ENCODE measurements at places on chromosomes 6 and 20.

DNA sequence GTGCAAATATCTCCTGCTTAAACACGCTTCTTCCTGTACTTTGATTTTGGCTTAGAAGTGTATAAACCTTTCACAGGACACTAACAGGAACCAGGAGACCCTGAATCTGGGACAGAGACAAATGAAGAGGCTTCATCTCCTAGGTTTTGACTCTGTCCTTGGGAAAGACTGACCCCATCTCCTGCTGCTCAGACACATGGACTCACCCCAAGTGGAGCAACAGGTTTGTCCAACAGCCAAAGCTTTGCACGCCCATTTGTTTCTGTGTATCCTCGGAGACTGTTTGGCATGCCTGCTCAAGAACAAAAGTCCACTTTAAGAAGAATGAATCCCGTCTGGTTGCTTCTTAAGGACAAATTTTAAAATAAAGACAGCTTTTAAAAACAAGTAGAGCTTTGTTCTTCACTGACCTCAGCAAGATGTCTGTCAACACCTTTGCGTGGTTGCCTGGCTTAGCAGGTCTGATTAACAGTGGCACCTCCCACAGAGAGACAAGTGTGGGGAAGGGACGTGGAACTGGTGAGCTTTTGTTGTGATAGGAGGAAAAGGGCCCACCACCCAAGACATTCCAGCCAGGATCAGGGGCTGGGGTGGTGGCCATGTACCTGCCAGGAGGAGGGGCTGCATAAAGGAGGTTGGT lies 202.6 kb downstream of the SOD2 start:
- DNase-seq, result no peak

GRCh38 chr20:50115041-50115512 lies 2.1 kb upstream of the UBE2V1 start:
- no peak for DNase-seq

DNA sequence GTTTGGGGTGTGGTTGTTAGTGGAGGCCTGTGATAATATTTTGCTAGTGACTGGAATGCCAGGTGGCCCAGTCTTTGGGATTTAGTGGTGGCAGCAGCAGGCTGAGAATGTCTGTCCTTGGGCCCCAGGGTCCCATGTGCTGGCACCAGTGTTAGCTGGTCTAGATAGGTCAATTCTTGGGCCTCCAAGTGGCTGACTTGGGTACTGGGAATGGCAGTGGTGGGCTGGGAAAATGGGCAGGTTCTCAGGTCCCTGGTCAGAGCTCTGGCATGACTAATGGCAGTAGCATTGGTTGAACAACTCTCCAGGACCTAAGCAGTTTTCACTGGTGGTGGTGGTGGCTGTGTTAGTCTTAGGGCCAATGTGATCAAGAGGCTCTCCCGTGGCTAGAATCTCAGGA lies 50.3 kb downstream of the OLIG3 start:
- DNase-seq, result no peak

DNA sequence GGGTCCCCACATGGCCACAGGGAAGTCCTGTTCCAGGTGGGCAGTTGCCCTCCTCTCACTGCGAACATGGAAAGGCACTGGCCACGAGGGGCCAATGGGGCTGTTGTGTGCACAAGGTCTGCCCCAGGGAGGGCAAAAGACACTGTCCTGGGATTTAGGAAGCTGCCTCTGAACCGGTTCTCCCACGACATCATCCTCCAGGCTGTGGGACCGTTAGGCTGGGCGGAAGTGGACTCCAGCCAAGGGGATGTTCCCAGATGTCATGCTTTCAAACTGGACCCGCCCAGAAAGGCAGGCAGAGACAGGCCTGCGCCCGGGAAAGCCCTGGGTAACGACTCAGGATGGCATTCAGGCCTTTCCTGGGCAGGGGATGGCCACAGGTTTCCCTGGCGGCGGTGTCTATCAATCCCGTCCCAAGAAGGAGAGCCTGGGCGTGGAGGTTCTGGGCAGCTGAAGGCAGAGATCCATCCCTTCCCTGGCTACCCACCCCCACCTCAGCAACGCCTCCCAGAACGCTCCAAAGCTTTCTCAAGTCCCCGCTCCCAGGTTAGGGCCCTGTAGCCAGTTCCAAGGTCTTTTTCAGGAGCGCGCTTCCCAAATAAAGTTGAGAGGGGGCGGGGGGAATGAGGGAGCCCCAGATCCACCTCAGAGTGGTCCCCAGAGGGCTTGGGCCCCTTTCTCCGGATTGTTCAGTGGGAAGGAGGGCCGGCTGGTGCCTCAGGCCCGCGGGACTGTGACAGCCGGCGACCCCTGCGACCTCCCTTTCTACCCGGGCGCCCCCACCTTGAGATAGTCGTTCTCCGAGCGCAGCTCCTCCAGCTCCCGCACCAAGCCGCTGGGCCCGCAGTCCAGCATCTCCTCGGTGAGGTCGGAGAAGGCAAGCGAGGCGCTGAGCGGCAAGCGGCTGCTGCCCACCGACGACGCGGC lies 13.8 kb upstream of the TLDC2 start:
- peak; percentile 62 for DNase-seq

GRCh38 chr6:134097114-134097707 lies 44.8 kb upstream of the SLC2A12 start:
- DNase-seq, result peak; percentile 73

GRCh38 chr6:15447546-15448267 lies 201.8 kb downstream of the JARID2 start:
- no peak for DNase-seq

DNA sequence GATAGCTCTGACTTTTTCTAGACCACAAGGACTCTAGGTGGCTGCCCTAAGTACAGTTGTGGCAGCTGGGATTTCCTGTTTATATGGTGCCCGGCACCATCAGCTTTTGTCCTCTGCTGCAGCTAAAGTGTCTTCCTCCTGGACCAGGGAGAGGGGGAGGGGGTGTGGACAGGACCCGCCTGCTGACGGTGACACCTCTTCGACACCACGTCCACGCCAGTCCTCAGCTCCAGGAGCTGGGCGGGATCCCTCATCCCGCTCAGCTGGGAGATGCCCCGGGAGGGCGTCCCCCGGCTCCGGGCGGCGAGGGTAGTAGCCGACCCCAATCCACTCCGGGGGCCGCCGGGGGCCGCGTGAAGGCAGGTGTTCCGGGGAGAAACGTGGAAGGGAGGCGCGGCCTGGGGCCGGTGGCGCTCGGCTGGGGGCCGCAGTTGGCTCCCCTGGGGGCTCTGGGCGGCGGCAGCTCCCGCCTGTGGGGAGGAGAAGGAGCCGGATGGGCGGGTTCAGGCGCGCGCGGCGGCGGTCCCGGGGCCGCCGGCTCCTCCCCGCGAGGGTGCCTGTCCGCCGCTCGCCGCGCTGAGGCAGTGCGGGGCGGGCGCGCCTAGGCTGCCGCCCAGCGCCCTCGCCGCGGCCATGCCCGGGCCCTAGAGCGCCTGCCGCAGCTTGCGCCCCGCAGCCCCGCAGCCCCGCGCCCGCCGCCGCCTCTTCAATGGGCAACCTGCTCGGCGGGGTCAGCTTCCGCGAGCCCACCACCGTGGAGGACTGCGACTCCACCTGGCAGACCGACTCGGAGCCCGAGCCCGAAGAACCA lies at the start of gene OGFRL1:
Gene OGFRL1 (plus strand): TSS at position 584 of the 811 bp plus-strand sequence. CDS start 126 bp downstream, at position 710.
- no peak for DNase-seq

DNA sequence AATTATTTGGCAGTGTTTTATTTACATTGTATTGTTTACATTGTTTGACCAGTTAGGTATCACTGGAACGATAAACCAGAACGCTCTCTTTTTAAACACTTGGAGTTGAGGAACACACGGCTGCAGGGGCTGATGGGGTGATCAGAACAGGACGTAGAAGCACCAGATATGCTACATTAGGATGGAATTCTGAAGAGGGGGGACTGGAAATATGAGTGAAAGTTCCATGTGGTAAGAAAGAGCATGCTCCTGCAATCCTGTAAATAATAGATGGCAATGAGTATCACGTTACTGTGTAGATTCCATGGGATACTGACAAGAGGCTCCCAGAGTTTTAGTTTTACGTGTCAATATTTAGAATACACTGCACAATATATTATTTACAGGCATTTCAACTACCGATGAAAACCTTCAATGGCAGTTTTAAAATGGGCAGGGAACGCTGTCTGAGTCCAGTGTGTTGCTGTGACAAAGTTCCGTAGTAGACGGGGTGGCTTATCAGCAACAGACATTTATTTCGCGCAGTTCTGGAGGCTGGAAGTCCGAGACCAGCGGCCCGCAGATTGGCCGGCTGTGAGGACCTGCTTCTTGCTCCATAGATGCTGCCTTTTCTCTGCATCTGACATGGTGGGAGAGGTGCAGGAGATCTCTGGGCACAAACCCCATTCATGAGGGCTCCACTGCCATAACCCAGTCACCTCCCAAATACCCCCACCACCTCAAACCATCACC lies 43.1 kb downstream of the SYNJ2 start:
- DNase-seq, result no peak

DNA sequence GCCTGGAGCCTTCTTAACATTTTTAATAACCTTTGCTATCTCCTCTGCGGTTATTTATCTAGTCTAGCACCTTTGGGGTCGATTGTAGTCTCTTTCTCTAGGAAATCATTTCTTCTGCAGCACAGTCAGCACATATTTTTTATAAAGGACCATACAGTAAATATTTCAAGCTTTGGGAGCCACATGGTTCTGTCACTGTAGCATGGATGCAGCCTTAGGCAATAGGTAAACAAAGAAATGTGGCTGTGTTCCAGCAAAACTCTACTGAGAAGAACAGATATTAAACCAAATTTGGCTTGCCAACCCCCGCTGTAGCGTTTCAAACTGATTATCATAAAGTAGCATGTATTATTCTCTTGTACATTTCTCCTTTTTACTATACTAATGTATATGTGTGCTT lies 95.7 kb downstream of the SLC23A2 start:
- no peak for DNase-seq

GRCh38 chr6:34132486-34133185 lies 13.3 kb downstream of the GRM4 start:
- no peak for DNase-seq

DNA sequence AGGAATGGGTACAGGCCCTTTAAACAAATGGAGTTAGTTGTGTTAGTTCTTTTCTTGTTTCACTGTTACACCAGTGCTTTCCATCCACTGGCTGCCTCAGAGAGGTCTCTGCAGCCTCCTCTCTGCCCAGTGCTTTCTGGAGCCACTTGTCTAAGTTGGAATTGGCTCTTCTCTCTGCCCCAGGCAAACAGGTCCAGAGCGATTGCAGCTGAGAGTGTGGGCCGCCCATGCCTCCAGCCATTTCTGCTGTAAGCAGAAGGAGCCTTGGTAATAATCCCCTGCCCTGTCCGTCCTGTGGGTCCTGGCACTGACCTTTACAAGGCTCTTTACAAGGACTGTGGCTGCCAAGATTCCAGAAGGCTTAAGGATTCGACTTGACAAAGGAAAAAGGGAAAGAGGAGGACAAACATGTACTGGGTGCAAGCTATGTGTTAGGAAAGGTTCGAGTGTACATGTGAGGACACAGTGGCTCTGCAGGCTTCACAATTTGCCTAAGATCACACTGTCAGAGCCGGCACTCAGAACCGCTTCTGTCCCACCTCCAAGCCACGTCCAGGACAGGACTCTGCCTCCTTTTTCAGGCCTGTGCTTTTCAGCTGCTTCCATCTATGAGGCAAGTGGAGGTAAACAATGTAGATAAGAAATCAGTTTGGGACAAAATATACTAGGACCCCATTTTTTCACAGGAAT lies 88.5 kb downstream of the POPDC3 start:
- no peak for DNase-seq

DNA sequence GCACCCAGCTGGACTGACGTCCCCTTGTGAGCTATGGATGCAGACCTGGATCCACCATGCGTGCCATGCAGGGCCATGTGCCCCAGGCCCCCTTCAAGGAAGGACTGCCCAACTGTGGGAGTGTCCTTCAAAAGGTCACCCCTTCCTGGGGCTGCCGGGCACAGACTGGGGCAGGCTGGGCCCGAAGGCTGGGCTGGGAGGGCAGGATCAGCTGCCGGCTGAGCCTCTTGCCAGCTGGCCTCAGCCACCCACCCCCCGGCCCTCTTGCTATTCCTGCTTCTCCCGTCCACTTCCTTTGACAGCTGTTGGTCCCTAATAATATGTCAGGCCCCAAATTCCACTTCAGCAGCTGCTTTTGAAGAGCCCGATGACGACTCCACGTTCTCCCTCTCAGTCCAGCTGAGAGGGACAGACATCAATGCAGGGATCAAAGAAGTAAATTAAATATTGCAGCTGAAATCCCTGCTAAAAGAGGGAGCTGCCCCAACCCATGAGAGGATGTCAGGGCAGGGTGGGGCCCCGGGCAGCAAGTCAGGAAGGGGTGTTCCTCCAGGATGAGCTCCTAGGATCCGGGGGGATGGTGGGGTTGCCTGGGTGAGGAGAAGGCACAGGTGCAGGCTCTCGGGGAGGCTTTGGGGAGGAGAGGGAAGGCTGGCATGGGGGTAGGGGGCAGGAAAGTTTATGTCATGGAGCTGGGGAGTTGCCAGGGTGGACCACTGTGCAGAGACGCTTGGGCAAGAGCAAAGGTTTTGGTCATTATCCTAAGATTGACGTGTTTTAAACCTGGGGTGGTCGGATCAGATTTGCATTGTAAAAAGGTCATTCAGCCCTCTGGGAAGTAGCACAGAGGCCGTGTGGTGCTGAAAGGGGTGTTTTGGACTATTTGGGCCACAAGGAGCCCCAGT lies 185.0 kb downstream of the ANKRD60 start:
- no peak for DNase-seq

DNA sequence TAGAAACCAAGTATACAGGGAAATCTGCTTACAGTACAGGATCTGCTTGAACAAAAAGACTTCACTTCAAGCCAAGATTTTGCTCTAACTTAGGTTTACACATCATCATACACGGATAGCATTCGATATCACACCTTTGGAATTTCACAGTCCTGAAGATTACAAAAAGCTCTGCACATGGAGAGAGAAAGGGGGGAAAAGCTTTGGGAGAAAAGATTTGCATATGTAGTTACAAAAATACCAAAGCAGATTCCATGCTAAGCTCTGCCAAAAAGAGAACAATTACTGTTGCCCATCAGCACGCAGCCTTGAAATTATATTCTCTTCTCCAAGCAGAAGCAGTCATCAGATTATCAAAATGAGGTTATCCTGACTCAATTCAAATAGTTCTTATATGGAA lies 62.0 kb downstream of the HIVEP2 start:
- DNase-seq, result no peak

- no peak for DNase-seq
Observed at GRCh38 chr6:110950440-110950839, 8.1 kb upstream of the GTF3C6 start.

- DNase-seq, result no peak
Observed at GRCh38 chr20:50403565-50404418, 106.4 kb upstream of the PTPN1 start.

DNA sequence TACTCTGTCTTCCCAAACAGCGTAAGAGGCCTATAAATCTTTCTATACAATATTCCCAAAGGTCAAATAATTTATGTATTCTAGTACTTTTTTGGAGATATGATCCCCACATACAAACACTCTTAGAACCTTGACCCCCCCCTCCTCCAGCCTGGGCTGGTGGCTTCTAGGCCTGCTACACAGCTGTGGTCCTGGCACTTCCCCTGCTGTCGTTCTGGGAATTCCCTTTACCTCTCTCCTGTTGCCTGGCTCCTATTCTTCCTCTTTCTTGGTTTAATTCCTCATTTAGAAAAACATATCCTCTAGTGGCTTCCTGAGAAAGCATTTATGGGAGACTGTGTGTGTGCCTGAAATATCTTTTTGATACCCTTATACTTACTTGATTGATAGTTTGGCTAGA lies 4.1 kb upstream of the TXLNB start:
- DNase-seq, result no peak
